ENCODE measurements at places on chromosomes 2 and 18.

- no peak for DNase-seq
Measured at GRCh38 chr2:211744379-211744778, 794.2 kb downstream of the ERBB4 start.

DNA sequence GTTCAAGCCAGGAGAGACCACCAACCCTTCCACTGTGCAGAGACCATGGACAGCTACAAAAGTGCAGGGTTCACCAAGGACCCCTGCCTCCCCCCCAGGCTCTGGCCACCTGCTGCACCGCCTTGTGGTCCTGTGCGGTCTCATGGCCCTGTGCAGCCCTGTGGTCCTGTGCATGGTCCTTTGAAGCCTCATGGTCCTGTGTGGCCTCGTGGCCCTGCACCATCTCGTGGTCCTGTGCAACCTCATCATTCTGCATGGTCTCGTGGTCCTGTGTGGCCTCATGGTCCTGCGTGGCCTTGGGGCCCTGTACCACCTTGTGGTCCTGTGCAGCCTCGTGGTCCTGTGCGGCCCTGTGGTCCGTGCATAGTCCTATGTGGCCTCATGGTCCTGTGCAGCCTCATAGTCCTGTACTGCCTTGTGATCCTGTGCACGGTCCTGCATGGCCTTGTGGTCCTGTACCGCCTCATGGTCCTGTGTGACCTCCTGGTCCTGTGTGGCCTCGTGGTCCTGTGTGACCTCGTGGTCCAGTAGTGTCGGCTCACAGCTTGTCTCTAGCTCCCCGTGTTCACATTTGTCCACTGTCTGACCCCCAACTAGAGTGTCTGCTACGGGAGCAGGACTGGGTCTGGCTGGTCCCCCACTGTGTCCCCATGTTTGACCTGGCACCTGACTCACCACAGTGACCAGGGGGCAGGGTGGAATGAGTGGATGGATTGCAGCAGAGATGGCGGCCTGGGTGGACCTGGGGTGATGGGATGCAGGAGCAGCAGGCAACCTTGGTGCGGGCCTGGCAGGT is 20.0 kb upstream of the OTOS start:
- DNase-seq: no peak

DNA sequence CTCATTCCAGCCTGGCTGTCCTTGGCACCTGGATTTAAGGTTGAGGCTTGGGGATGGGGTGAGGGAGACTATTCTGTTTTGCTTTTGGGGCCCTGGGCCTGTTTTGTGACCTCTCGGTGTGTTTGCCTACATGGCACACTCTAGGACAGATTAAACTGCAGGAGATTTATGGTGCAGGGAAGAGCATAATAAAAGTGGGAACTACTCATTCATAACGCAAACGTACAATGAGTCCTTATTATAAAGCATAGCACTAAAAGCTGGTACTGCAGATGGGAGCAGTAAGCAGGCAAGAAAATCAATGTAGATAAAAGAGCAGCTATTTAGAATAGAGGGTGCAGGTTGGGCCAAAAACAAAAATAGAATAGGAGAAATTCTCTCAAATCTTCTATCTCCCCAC is 238.4 kb downstream of the ACTR3 start:
- no peak for DNase-seq

DNA sequence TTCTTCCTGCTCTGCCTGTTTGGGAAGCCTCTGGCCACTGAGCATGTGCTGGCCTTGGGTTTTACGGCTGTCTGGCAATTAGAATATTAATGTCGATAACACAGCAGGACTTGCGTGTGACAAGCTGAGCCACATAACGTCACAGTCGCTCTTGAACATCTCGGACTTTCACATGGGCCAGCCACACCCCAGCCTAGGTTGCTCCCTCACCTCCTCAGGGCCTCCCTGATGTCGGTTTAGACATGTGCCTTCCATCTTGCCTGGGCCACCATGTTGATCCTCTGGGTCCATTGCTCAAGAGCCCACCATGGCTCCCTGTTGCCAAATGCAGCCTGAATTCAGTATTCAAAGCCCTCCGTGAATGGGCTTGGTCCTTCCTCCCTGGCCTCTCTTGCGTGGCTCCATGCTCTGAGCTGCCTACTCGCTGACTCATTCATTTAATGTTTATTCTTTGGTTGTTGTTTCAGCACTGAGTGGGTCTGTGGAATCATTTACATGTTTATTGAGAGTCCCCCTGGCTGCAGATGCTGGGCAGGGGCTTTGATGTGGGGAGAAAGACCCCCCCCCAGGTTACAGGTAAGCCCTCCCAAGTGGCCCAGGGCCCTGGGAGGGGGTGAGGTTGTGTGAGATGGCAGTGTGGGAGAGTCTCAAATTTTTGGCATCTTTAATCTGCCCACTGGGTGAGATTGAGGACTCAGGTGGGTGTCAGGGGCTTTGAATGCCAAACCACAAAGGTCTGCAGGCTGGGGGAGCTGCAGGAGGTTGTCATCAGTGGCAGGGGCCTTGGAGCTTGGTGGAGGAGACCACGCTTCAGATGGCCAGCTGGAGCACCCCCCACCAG is 62.0 kb downstream of the ODC1 start:
- DNase-seq: no peak

DNA sequence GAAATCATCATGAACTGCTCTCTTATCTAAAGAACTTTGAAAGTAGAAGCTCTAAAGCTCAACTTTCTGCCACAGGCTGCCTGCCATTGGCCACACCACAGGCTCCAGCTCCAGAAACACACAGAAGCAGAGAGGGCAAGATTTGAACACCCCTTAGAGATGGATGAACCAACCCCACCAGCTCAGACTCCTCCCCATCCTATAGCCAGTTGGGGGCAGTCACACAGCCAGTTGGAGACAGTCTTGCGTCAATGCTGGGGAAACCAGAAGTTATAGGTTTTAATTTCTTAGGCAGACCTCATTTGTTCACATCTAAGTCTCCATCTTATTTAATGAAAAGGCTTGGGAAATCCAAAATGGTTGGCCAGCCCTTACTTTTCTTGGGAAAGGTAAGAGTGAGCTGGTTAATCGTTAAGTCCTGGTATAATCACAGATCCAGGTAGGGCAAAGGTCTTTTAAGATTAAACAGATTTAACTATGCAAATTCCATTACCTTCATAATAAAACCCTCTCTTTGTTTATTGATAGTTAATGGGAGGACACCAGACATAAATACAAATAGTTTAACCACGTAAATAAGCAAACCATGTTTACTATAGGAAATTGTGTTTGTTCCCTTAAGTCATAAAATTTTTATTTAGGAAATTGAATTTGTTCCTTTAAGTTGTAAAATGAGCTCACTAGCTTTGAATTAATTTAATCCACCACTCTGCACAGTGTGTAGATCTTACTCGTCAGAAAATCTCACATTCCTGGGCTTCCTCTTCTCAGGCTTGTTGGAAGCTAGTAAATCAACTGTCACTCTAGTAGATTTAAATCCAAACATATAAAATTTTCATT is 28.0 kb downstream of the MRO start:
- no peak for DNase-seq
